ENCODE measurements at places on chromosomes 7 and 10.
A peak's percentile ranks its signal among the peaks of the same experiment; 100 is the strongest.

- no peak for DNase-seq
These were observed 101.2 kb downstream of the BAMBI start for GRCh38 chr10:28778524-28778923.

DNA sequence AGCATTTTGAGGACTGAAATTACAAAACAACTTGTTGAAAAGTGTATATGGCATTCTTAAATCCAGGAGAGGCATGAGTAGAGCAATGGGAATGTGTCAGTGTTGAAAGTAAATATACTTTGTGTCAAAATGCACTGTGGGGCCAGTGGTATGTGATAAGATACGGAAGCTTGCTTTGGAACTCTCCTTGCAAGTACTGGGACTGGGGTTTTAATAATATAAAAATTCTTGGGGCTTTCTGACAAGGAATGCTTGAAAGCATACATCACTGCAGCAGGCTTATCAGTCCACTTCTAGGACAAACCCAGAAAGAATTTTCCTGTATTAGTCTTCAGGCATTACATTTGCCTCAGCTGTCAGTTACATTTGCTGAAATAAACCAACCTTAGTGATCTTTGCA, 472.8 kb upstream of the FZD8 start:
- DNase-seq = no peak

GRCh38 chr7:146606628-146607027, 490.0 kb downstream of the CNTNAP2 start:
- DNase-seq = no peak

DNA sequence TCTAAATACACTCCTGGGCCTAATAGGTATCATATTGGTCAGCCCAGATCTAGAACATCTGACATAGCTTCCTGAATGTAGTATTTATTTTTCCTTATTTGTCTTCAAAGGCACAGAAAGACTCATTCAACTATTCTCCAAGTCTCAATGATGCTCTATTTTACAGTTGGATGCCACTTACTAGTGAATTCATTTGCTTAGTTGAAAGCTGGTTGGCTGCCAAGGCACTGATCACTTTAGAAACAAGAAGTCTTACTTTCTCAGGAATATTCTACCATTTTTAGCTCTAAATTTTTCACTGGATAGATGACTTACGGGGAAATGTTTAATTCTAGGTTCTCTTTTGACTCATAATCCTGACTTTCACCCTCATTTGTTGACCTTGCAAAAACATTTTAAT, 863.4 kb downstream of the SORCS1 start:
- DNase-seq = no peak

DNA sequence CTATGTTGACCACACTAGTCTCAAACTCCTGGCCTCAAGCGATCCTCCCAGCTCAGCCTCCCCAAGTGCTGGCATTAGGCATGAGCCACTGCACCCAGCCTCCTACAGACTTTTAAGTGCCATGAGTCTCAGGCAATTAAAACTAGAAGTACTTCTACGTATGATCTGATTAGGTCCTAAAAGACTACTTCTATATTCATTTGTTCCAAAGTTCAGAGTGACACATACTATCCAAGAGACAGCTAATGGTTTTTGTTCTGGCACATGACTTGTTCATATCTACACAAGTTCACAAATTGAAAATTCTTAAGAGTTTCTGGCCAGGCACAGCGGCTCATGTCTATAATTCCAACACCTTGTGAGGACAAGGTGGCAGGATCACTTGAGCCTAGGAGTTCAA, 11.7 kb downstream of the ARHGAP19 start:
- DNase-seq = no peak

DNA sequence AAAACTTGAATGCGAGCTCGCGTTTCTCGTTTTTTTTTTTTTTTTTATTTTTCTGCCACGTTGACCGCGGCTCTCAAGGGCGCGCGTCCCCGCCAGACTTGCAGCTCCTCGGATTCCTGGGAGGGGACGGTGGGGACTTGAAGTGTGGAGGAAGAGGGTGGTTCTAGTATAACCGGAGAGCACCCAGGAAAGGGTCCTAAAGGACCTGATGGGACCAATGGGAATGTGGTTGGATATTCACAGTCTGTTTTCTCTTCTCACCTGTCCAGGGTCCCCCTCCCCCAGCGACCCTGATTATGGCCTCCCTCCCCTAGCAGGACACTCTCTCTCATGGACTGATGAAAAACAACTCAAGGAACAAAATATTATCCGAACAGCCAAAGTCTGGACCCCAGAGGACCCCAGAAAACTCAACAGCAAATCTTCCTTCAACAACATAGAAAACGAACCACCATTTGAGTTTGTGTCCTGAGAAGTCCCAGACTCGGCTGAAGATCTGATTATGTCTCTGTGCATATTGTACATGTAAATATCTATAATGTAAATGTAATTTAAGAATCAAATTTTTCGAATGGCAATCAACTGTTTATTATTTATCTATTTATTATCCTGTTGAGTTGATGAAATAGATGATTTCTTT, 1.4 kb downstream of the PTF1A start:
- DNase-seq = no peak

DNA sequence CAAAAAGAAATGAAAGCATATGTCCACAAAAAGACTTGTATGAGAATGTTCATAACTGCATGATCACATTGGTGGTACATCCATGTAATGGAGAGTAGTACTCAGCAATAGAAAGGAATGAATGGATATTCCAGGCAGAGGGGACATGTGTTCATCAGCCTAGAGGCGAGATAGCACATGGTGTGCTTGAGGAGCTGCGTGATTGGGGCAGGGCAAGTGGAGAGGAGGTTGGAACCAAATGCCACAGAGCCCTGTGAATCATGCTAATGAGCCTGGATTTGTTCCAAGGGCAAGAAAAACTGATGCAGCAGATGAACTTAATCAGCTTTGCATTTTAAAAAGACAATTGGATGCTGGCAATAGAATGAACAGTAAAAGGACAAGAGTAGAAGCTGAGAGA, 73.3 kb downstream of the C10orf90 start:
- no peak for DNase-seq

DNA sequence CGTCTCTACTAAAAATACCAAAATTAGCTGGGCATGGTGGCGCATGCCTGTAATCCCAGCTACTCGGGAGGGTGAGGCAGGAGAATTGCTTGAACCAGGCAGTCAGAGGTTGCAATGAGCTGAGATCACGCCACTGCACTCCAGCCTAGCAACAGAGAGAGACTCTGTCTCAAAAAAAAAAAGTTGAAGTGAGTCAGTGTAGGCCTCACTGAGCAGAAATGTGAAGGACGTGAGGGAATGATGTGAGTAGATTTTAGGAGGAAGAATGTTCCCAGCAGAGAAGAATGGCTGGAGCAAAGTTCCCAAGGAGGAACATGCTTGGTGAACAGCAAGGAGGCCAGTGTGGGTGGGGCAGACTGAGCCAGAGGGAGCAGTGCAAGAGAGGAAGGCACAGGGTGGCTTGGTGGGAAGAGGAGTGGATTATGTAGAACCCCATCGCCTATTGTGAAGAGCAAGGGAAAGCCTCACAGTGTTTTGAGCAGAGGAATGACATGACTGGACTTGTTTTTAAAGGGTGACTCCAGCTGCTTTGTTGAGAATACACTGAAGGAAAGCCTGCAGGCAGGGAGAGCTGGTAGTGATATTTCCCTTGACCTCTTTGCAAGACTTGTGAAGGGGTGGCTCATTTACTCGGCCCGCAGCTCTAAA, 708.7 kb downstream of the SUGCT start:
- DNase-seq = no peak

GRCh38 chr7:4100691-4101090, 581.4 kb upstream of the FOXK1 start:
- no peak for DNase-seq

DNA sequence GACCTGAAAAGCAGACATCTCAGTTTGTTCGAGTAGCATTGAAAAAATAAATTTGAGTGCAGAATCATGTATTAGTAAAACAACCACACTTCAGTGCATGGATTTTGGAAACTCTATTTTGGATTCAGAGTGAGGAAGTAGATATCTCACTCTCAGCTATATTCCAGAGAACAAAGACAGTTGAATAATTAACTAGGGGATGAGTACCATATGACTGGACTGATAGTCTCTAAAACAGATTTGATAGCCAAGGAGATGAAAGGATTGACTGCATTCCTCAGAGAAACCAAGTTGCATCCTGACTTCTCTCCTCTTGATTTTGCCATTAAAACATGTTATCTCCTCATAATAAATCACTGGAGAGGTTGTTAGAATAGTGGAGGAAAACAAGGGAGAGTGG, 268.4 kb upstream of the SP4 start:
- DNase-seq = no peak

DNA sequence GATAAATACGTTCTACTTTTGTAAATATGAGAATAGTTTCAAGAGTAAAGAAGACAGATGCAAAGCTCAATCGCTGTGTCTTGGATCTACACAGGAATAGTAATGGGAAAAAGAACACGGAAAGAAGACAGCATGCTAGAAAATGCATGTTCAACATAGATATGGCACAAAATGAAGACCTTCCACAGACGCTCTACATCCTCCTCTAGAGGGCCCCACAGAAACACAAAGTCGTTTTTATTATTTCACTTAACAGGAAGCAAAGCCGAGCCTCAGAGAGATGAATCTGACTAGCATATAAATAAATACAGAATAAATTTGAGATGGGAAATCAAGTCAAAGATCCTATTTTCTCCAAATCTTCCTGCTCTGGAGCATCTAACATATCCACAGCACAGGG, 292.6 kb downstream of the PARD3 start:
- no peak for DNase-seq

DNA sequence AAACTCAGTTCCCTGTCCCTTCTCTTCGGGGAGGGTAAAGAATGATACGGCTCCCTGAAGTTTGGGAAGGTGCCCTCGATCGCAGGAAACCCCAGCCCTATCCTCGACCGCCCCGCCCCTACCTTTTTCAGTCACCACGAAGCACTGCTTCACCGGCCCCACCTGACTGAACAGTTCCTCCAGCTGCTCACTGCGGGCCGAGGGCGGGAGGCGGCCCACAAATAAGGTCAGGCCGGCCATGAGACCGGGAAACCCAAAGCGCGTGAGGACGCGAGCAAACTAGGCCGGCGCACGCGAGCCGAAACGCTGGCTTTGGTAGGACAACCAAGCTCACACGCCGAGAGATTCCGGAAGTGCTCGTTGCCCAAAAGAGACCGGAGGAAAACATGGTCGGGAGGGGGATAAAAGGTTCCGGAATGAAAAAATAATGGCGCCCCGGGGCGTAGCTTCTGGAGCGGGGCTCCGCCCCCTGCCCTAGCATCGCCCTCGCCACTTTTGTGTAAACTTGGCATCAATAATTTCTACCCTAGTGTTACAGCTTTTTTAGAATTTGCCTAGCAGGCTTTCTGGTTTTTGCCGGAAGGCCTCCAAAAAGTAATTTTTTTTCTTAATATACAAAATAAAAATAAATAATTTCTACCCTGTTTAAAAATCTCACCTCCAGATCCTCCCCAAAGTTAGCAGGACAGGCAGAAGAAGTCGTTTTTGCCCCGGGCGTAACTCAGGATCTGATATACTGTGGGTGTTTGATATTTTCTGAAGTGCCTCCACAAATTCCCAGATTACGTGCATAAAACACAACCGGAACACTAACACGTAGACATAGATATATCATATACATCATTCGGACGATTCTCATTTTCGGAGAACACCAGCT, at the start of gene RBM28:
Gene RBM28, minus strand, starts transcription at position 355 of the 877 bp plus-strand sequence. Its CDS starts 115 bp downstream, at position 240.
- peak; percentile 85 for DNase-seq

GRCh38 chr10:101451667-101452069, 97.7 kb downstream of the BTRC start:
- no peak for DNase-seq

DNA sequence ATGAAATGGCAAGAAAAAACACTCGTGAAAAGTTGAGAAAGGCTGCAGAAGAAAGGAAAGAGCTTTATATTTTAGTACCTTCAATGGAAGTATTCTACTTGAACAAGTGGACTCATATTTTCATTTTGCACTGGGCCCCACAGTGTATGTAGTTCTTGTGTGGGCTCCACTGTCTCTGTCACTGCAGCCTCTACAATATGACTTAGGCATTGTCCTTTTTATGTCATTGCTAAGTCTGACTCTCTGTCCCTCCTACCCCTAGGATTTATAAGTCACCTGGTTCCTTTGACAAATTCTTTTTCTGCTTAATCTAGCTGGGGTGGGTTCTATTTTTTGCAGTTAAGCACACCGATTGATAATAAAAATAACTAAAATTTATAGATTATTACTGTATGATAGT, 27.7 kb upstream of the SOSTDC1 start:
- no peak for DNase-seq

- no peak for DNase-seq
These were observed 18.6 kb downstream of the TECPR1 start for GRCh38 chr7:98233219-98234070.

- no peak for DNase-seq
These were observed 156.4 kb upstream of the MINDY3 start for GRCh38 chr10:16016688-16017087.

GRCh38 chr7:116629051-116629463, 42.9 kb upstream of the MET start:
- DNase-seq = no peak

GRCh38 chr7:143205560-143206293, 16.1 kb upstream of the TAS2R40 start:
- DNase-seq = peak; percentile 29

DNA sequence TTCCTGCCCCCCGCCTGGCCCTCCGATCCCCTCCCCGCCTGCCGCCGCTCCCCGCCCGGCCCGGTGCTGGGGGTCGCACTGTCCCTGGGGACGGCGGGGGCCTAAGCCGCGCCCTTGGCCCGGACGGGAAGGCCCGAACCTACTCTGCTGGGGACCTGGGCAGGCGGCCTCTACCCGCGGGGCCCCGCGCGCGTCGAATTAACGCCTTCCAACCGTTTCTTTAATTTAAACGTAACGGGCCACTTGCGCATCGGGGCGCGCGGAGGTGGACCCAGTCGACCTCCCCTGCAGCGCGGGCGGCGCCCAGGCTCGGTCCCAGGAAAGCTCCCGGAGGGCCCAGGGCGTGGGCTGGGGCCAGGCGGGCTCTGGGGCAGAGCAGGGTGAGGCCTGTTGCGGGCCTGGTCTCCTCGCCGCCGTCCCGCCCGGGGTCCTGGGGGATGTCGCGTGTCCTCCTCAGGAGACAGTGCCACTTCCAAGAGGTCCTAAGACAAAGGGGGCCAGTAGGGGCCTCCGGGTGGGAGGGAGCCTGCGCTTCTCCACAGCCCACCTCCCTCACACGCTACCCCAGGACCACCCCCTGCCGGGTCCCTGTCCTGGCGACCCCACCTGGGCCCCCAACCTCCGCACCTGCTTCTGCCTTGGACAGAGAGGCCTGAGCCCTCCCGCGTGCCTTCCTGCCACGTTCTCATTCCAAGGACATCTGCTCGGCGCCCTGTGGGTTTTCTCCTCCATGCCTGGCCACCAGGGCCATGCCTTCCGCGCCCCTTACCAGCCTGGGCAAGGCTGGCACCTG, 658 bp upstream of the PTPRN2 start:
- no peak for DNase-seq

- DNase-seq = no peak
These were observed 76.2 kb downstream of the CHN2 start for GRCh38 chr7:29270594-29271318.

- DNase-seq = no peak
These were observed 14.6 kb upstream of the USP6NL start for GRCh38 chr10:11626071-11626470.

GRCh38 chr10:32970910-32971309, 12.9 kb upstream of the ITGB1 start:
- no peak for DNase-seq

GRCh38 chr7:101418694-101419093, 56.0 kb downstream of the COL26A1 start:
- no peak for DNase-seq

GRCh38 chr10:131176907-131177306, 134.6 kb downstream of the TCERG1L start:
- DNase-seq = no peak

GRCh38 chr7:105800442-105800841, 76.0 kb downstream of the ATXN7L1 start:
- peak; percentile 18 for DNase-seq

- DNase-seq = no peak
These were observed 187.6 kb upstream of the STK17A start for GRCh38 chr7:43395351-43395750.

Measured in CD4-positive, alpha-beta T cell treated with Interleukin-17A for 4 hours (primary cell).